DMS53 (cell line): ENCODE measurements at places on chromosomes 3 and 15.

DNA sequence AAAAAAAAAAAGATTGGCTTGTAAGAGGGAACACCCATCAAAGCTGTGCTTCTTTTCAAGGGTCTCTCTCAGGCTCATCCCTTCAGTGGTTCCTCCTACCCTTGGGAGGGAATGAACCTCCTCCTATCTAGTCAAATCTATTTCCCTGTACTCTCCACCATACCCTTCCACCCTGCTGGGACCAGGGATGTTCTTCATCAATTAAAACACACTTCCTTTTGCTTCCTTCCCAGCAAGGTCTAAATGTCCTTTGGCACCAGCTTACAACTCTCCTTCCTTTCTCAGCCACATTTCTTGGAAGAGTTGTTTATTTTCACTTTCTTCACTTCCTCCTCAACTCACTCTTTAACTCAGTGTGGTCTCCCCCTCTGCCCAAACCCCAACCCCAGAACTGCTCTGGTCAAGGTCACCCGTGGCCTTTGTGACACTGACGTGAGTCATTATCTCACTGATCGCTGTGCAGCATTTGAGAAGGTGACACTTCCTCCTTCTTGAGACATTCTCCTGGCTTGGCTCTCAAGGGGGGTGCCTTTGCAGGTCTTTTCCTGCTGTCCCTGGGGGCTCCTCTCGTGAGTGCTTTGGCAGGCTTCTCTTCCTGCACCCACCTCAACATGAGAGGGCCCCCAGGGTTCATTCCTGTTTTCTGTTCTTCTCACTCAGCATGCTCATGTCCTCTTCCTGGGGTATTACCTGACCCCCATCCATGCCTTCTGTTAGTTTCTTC, 210.5 kb upstream of the TLE3 start:
- peak; percentile 42 for DNase-seq

DNA sequence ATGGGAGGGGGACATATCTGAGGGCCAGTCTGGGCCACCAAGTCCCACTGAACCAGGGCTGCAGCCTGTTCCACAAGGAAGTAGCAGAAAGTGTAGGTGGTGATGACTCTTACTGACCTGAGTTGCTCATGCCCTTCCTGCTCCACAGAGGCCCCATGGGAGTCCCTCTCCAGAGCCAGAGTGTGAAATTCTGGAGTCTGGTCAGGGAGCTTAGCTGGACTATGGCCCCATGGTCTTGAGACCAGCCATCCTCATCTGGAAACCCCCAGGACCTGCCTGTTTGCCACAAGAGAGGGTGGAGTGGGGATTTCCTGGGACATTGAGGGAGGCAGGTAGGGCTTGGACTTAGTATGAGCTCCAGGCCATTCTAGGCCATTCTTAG, 3.0 kb downstream of the SPINT1 start:
- peak; percentile 43 for DNase-seq

GRCh38 chr3:168273917-168274316, 178.2 kb upstream of the GOLIM4 start:
- no peak for DNase-seq

- DNase-seq = no peak
These were observed 145.3 kb upstream of the DNAJC19 start for GRCh38 chr3:181134873-181135272.

DNA sequence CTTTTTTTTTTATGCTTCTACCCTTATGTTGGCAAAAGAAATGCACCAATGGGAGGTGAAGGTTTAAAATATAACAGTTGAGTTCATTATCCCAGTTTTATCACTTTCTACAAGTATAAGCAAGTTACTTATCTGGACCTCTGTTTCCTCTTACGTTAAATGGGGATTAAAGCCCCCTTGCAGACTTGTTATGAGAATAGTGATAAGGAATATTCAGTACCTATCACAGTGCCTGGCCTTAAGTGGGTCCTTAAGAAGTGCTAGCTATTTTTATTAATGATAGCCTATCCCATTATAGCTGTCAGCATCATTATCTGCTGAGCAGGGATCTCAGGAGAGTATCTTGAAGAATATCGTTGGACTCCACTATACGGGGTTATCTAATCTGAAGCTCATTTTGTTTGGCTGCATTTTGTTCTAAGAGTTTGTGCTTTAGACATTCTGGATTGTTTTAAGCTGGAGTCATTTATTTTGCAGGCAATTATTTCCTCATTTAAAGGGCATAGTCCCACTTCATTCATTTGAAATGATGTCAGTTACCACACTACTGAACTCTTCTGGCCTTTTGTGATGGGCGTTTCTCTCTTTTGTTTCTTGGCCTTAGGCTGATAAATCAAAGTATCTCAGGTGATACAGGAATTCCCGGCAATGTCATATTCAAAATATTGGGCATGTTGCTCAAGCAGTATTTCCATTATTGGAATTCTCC, 28.8 kb downstream of the RAB8B start:
- DNase-seq = no peak

- peak; percentile 10 for DNase-seq
These were observed 9.2 kb upstream of the DCUN1D1 start for GRCh38 chr3:182989566-182989965.

DNA sequence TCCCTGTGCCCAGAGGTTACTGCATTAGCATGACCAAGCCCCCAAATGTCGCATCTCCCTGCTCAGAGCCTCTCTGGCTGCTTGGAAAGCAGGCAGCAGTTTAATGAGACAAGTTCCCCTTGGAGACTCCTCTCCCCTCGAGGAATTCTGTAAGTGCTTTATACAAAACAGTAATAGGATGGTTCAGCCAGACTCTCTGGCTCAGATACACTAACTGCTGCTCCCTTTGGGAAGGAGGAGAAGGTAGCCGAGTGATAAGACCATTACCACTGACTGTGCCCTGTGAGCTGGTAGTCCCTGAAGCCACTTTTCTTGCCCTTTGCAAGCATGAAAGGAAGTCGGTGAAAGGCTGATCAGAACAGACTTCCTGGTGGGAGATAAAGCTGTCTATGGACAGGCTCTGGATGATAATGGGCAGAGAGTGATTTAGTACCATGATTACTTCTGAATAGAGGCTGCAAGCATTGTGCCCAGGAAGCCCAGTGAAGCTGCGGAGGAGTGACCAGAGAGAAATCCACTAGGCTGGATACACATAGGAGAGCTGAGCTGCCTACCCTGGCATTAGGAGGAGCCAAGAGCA, 100.8 kb downstream of the SEMA6D start:
- DNase-seq = no peak

DNA sequence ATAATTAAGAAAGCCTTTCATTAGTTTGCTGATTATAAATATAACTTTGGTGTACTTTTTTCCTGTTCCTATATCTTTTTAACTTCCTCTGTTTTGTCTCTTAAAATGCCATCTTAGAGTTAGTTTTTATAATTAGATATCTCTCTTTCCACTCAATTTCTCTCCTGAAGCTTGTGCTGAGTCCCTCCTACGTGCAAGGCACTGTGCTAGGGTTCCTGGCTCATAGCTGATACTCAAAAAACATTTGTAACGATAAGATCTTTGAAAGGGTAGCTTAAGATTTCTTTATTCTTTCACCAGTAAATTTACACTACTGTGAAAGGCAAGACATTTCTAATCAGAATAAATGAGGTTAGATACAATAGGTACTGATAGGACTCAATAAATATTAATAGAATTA, 358.8 kb downstream of the MECOM start:
- DNase-seq = no peak

- DNase-seq = no peak
These were observed 363.1 kb upstream of the PLSCR5 start for GRCh38 chr3:146968204-146968651.

DNA sequence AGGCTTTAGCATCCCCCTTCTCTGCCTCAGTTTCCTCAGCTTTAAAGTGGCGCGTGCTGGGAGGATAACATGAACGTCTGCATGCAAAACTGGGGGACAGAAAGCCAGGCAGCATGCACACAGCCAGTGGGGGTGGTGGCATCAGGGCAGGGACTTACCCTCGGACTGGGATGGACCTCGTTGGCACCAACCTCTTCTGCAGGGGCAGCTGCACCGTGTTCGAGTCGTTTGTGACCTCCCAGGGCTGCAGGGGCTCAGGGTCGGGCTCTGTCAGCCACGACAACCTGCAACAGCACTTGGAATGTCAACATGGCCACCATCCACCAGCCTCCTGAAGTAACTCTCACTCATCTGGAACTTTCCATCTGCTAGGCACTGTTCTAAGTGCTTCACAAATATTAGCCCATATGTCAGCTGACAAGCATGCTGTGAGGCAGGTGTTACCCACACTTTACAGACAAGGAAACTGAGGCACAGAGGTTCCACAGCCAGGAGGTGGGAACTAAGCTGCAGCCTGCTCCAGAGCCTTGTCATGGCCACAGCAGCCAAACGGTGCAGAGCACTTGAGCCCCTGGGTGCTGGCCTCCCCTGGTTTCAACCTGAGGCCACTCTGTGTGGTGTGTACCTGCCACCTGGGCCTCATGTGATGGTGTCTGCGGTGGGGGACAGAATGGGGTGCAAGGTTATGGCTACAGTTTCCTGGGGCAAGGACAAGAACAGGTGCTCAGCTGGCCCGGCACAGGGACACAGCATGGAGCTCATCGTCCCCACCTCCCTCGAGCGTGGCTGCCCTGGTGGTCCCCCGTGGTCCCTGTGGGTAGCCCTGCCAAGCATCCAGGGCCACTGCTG, 6.7 kb downstream of the C3orf22 start:
- no peak for DNase-seq

GRCh38 chr3:25723802-25724201, 59.1 kb upstream of the TOP2B start:
- DNase-seq = no peak

DNA sequence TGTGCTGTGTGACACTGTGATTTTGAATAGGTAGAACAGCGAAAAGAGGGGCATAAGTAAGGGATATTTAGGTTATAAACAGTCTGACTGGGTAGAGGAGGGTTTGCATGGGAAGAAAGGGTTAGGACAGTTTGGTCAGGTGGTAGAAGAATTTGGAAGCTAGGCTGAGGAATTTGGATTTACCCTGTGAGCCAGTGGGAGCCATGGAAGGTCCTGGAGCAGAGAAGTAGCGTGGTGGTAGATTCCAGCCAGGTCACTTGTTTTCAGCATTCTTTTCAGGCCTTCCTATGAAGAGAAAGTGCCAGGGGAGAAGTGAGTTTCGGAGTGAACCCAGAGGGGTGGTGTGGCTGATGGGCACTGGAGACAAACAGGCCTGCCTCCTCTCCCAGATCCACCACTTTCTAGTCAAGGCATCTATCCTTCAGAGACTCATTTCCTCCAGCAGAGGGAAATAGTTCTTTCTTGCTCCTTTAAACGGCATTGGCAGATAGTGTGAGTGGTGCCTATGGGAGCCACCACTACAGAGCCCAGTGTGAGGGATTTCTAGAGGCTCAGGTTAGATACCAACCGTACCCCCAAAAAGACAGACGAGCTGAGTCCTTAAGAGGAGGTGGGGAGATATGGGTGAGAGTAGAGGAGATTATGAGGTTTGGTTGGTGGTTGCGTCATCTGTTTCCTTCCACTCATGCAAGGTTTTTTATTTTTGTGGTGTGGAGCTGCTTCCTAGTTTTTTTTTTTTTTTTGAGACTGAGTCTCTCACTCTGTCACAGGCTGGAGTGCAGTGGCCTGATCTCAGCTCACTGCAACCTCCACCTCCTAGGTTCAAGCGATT, 21.2 kb downstream of the PXK start:
- no peak for DNase-seq

DNA sequence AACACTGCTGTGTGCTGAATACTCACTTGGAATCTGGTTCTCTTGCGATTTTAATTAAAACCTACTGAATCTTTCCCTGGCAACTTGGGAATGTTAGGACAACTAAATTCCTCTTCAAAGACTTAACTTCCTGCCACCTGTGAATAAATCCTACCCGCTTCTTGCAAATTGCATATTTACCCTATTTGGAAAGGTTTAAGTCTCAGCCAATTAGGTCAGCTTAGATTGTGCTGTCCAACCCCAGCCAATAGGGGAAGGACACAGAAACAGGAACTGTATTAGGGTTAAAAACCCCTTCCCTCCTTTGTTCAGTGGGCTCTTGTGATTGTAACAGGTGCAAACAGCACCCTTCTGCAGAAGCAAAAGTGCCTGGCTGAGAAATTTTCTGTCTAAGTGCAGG, 38.6 kb upstream of the FSTL1 start:
- no peak for DNase-seq

DNA sequence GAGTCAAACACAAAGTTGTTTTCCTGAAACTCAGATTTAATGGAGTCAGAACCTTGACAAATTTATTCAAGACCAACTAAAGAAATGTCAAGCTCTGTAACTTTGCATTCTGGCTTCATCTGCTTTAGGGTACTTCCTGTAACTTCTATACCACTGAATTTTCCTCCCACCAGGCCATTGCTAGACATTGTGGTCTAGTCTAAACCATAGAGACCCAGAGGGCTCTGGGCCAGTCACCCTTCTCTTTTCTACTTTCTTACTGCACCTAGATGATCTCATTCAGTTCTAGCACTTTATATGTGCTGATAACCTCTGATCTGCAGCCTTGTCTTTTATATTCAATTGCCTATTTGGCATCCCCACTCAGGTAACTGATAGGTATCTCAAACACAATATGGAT, 2.8 kb upstream of the OR5K1 start:
- DNase-seq = no peak

- DNase-seq = no peak
These were observed 244.5 kb downstream of the ZIC4 start for GRCh38 chr3:147161833-147162232.

- DNase-seq = no peak
These were observed 41.1 kb upstream of the TMCO5A start for GRCh38 chr15:37893309-37893708.

GRCh38 chr3:56458496-56459103, 9.7 kb downstream of the ERC2 start:
- DNase-seq = no peak

DNA sequence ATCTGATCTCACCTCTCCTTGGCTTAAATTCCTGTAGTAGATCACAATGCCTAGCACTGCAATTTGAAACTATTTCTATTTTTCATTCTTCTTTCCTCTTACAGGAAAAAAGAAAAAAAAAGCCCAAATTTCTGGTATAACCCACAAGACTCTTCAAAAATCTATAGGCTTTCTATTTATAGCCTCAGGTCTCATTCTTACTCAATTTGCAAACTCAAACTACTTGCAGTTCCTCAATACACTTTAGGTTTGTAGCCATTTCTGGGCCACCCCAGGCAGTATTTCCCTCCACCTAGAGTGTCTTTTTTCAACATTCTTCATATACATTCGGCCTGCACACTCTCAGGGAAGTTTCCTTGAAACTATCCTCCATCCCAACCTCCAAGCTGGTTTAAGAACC, 169.0 kb downstream of the TBC1D5 start:
- DNase-seq = no peak

- no peak for DNase-seq
These were observed 74.7 kb downstream of the ANKRD28 start for GRCh38 chr3:15722877-15723623.

GRCh38 chr3:118943597-118943996, 91.0 kb downstream of the IGSF11 start:
- peak; percentile 6 for DNase-seq

GRCh38 chr3:17195192-17195611, 310.4 kb downstream of the PLCL2 start:
- no peak for DNase-seq

DNA sequence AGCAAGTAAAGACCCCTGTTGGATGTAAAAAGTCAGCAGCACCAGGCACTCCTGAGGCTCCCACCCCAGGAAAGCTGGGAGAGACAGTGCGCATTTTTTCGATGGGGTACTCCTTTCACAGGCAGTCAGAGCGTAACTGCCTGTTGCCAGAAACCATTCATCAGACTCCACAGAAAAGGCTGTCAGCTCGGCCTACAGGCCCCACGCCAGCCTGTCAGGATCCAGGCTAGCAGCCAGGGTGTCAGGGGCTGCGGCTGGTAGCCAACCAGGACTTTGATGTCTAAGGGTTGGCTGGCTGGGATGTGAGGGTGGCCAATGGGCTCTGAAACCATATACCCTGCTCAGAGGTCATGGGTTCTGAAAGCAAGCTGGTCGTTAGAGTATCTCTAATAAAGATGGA, 164.5 kb downstream of the WNT5A start:
- no peak for DNase-seq

- DNase-seq = peak; percentile 55
These were observed 35.6 kb upstream of the PRR23E start for GRCh38 chr3:127157171-127157828.
